ENCODE measurements at places on chromosomes 2 and 18.

- DNase-seq = peak; percentile 51
Measured at GRCh38 chr2:134839649-134840048, 1.2 kb downstream of the ACMSD start.

GRCh38 chr2:177550264-177551200 is 158.0 kb downstream of the AGPS start:
- no peak for DNase-seq

DNA sequence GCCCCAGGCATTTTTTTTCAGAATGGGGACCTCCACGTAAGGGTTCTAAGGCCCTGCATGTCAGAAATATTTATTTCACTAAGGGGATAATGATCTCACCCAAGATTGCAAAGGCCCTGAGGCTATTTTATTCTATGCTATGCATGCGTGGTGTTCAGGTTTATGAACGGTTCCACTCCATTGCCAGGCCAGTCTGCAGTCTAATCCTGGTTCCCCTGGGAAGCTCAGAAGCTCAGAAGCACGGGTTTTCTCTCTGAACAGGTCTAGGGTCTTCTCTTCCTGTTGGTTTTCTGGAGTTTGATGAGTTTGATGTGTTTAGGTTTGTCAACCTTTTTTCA is 256.4 kb upstream of the PXDN start:
- DNase-seq = no peak

- DNase-seq = no peak
Measured at GRCh38 chr18:62499263-62499650, 23.6 kb upstream of the ZCCHC2 start.

DNA sequence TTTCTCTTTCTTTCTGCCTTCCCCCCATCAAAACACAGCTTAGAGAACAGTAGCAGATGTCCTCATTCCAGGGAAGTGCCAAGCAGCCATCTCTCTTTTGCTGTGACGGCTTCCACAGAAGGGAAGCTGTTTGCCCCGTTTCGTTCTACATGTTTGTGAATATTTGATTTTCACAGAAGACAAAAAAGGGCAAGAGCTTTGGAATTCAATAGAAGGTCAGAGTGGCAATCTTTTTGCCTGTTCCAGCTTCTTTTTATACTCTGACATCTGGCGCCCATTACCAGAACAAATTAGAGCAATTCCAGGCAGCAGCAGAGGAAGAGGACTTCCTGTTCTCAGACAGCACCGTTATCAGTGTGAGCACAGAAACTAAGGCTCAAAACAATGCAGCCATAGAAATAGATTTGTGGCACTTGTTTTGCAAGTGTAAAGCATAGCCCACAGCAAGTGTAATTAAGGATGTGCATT is 79.0 kb upstream of the CDH19 start:
- no peak for DNase-seq

Measured in NCI-H187 treated with DMSO at 0.1 percent for 48 hours (cell line).